Activated CD4-positive, alpha-beta T cell treated with anti-CD3 and anti-CD28 coated beads, Interleukin-2, amount 50 U/mL, for 48 hours (primary cell): ENCODE measurements at places on chromosomes 13 and 19.

- no peak for DNase-seq
These were observed 10.7 kb upstream of the ZNF175 start for GRCh38 chr19:51560339-51560738.

GRCh38 chr13:43802511-43802910, 15.7 kb upstream of the ENOX1 start:
- no peak for DNase-seq

- DNase-seq: no peak
These were observed 327.2 kb upstream of the TSHZ3 start for GRCh38 chr19:31676271-31677004.

DNA sequence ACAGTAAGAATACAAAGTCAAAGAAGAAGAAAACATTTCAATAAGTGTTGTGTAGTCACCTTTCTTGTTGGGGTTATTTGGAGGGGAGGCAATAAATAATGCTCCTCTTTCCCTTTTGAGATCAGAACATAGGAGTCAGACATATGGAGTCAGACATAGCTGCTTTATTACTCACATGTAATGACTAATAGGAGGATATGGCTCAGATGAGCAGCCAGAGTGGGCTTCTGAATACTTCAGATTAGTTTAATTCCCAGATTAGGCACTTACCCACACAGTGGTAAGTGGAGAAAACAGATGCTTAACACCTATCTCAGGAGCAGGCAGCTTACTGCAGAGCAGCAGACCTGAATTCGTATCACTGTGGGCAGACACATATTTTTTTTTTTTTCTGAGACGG, 31.7 kb upstream of the C1QTNF9B start:
- no peak for DNase-seq

GRCh38 chr19:10936661-10937084, 8.1 kb downstream of the TIMM29 start:
- DNase-seq: peak; percentile 33

DNA sequence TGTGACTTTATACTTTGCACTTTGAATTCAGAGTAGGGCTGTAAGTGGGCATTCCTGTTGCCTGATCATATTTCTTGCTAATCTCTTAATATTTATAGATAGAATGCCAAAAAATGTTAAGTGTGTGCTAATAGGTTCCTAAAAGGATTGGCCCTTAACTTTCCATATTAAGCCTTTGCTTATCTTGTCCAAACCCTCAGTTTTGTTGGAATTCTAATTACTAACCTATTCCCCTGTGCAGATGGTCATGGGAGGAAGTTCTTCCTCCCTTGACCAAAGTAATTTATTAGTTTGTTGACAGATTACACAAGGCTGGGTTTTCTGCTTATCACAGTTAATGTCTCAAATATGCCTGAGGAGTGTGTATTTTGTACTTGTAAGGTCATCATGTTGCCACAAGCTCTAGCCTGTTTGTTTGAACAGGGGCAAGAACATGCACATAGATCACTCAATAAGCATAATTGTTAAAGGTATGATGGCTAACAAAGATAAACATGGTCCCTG, 541.1 kb upstream of the SPRY2 start:
- no peak for DNase-seq

GRCh38 chr19:37817180-37817981, 38.0 kb upstream of the ZNF573 start:
- peak; percentile 7 for DNase-seq

DNA sequence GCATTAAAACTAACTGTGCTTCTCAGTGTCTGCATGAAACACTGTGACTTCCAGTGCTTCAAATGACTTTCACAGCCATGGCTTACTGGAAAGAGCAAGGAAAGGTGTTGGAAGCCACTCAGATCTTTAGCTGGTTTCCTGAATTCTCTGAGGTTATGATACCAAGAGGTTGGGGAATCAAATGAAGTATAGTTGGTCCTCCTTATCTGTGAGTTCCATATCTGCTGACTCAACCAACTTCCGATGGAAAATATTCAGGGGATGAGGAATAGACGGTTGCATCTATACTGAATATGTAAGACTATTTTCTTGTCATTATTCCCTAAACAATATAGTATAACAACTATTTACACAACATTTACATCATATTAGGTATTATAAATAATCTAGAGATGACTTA, 32.4 kb downstream of the EPSTI1 start:
- no peak for DNase-seq

DNA sequence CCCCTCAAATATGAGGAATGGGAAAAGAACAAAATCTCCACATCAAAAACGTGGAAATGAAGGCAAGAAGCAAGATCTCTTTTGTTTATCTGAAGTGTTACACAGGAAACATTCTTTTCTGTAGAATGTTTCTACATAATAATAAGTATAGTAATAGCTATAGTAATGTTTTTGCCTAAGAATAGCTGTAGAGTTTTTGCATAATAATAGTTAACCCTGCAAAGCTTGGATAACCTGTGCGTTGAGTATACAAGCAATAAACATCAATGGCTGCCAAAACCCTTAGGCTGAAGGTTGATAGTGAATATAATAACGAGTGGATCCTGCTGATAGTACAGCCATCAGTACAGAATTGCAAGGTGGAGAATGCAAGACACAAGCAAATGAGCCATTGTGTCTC, 11.1 kb upstream of the LILRA5 start:
- DNase-seq: no peak

DNA sequence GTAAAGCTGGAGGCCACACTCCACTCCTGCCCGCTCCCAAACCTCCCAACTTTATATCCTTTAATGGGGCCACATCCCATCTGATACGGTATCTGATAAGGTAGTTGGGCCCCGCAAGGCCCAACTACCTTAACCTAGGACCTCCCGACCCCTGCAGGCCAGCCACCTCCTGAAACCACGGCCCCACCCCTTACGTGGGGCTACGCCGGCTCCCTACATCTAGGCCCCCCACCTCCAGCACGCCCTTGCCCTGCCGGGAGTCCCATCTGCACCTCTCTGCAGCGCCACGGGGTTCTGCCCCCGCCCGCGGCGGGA, 2.2 kb downstream of the IGFLR1 start:
- DNase-seq: no peak

- no peak for DNase-seq
These were observed 26.9 kb downstream of the SULT2B1 start for GRCh38 chr19:48578891-48579290.

DNA sequence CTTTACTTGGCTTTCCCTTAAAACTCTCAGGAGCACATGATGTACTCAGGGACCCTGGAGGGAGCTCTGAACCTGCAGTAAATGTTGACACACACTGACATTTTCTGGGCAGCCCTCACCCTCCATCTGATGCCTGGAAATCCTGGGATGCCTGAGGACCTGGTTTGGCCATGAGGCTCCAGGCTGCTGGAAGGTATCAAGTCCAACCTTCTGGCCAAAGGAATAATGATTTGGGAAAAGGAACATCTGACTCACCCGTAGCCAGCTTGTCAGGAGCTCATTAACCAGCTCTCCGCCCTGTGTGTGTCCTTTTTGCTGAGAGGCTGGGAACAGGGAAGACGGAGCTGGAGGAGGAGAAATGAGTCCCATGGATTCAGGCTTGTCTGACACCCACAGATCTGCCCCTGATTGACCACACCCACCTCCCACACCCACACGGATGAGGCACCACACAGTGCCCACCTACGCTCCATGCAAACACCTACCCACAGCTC, 10.3 kb downstream of the ZNF558 start:
- no peak for DNase-seq

DNA sequence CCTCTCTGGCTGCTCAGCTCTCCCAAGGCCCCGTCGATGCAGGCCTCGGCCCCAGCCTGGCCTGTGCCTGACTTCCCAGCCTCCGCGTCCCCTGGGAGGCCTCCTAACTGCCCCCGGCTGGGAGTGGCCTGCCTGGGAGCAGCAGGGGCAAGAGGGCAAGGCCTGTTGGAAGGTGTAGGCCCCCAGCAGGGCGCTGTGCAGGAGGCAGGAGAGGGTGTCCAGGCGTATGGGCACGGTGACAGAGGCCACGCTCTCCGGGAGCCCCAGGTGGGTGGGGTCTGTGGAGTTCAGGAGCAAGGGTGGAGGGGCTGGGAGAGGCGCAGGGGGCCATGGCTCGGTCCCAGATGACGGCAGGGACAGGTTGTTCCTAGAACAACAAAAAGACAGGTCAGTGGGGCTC, 1.2 kb downstream of the C19orf84 start:
- no peak for DNase-seq

DNA sequence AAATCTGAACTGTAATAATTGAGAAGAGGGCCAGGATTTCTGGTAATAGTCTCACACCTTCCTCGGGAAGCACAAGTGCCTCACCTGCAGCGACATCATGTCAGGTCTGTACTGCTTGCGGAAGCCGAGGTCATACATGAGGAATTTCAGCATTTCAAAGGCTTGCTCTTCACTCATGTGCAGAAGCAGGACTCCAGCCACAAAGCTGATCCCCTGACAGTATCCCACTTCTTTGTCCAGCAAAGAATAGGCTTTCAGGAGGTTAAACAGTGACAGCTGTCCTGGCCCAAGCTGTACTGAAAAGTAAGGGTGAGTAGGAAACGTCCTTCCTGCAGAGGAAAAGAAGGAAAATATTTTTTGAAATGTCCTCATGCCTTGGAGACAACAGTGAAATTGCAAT, 182.7 kb downstream of the TBC1D4 start:
- DNase-seq: no peak

DNA sequence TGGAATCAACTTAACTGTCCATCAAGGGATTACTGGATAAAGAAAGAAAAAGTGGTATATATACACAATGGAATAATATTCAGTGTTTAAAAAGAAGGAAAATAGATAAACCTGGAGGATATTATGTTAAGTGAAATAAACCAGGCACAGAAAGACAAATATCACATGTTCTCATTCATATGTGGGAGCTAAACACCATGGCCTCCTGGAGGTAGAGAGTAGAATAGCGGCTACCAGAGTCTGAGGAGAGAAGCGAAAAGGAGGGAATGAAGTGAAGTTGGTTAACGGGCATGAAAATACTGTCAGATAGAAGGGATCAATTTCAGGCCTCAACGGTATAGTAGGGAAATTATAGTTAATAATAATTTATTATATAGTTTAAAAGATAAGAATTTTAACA, 147.5 kb upstream of the OBI1 start:
- no peak for DNase-seq

DNA sequence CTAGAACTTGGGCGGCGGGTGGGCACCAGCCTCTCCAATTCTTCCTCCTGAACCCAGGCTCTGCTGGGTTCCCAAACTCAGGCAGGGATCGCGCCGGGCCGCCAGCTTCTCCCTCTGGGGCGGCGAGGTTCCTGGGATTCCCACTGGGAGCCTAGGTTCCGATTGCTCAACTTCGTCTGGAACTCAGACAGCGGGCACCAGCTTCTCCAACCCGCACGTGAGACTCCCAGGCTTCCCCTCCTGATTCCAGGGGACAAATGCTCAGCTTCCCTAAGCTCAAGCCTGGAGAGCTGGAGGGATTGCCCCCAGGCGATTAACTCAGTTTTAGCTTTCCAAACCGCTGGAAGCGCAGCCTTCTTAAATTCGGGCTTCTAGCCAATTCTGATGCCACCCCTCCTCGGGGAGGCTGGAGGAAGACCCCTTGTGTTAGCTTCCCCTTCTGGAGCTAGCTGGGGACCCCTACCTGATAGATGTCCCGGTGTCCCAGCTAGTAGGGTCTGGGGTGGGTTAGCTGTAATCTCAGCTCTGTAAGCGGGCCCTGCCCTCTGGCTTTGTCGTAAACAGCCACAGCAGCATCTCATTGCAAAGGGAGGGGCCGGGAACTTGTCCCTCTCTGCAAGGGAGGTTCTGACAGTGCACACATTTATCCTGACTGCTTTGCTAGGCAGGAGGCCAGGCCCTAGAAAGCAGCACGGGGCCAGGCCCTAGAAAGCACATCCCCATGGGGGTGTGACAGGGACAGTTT, 671 bp downstream of the MCOLN1 start:
- DNase-seq: no peak

GRCh38 chr13:33446821-33447725, 161.5 kb upstream of the STARD13 start:
- no peak for DNase-seq

DNA sequence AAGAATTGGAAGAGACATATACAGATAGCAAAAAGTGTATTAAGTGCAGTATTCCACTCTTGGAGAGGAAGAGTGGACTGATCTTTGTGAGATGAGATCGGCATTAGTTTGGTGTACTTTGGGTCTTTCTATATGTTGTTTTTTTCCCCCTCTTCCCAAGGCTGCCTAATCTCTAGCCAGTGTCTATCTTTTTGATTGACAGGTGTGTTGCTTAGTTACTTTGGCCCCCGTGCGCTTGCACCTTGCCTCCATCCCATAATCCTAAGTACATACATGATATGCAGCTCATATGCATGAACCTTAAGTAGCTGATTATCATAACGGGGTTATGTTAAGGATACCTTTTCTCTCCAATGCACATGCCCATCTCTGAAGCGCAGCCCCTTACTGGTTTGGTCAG, 4.3 kb upstream of the SLC7A10 start:
- no peak for DNase-seq

- DNase-seq: no peak
These were observed 7.0 kb downstream of the C2CD4C start for GRCh38 chr19:401866-402511.

DNA sequence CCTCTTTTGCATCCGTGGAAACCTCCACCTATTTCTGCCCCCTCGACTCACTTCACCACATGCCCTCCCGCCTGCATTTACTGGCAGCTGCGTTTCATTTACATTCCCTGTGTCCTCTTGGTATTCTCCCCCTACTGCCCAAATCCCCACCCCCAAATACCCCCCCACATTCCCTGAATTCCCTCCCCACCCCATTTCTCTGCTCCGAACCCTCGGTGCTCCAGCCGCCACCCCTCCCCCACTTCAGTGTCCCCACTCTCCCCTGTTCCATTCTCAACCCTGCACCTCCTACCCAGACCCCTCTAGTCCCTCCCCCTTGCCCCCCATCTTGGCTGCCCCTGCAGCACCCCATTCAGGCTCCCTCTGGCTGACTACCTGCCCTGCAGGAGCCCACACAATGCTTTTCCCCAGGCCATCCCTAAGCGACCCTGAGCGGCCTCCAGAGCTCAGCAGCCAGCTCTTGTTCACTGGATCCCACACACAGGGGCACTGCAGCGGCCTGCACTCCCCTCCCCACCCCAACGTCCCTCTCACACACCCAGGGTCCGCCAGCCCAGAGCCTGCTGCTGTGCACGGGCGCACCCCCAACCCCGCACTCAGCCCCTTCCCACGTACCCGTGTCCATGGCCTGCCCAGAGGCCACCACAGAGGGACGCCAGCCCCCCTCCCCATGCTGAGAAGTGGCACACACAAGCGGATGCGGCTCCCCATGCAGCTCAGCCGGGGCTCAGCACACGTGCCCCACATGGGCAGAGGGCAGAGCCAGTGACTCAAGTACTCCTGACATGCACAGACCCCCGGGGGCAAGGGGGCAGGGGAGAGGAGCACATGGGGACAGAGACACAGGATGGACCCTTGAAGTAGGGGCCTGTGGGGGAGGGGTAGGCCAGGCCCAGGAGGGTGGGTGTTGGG, 26.3 kb downstream of the SHANK1 start:
- DNase-seq: no peak

- DNase-seq: no peak
These were observed 298.8 kb downstream of the NDFIP2 start for GRCh38 chr13:79779761-79780160.

DNA sequence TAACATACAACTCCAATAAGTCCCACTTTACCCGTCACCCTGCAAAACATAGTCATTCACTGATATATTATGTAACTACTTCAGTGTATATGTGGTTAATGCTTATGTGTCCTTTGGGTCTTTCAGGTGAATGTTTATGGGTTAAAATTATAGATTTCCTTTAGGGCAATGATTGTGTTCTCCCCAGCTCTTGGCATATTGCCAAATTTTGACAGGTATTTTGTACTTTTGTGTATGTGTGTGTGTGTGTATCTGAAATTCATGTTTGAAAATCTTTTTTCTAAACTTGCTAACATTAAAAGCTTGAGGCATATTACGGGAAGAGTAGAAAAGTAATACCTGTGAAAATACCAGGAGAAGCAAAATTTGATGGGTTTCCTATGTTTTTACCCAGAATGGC, 8.2 kb downstream of the CDK8 start:
- DNase-seq: no peak
